ENCODE measurements at places on chromosomes 7 and 10.

DNA sequence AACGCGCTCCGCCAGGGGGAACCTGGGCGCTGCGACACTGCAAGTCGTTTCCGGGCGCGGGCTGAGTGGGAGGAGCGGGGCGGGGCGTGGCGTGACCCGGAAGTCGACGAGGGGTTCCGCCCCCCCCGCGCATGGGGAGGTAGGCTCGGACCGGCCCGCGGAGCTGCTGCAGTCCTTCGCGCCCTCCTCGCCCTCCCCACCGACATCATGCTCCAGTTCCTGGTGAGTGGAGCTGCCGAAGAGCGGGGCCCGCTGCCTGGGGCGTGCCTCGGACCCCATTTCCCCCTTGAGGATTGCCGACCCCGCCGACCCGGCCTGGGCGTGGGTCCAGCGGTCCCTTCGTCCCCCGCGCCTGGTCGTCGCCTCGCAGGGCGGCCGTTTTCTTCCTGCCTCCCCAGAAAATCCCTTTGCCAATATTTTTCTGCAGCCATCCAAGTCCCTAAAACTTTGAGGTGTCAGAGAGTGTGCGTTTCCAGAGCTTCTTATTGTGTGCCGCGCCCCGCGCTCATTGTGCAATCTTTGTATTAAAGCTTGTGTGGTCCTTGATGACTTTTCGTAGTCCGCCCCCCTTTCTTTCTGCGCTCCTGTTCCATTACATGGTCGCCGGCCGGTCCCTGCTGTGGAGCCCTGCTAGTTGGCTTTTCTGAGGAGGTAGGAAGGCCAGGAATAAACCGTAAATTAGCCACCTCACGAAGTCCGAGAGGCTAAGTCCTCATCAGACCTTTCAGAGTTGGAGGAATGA is at the start of gene STMP1:
Gene STMP1 (plus strand): TSS at position 142 of the 742 bp plus-strand sequence.
- peak; percentile 96 for DNase-seq

DNA sequence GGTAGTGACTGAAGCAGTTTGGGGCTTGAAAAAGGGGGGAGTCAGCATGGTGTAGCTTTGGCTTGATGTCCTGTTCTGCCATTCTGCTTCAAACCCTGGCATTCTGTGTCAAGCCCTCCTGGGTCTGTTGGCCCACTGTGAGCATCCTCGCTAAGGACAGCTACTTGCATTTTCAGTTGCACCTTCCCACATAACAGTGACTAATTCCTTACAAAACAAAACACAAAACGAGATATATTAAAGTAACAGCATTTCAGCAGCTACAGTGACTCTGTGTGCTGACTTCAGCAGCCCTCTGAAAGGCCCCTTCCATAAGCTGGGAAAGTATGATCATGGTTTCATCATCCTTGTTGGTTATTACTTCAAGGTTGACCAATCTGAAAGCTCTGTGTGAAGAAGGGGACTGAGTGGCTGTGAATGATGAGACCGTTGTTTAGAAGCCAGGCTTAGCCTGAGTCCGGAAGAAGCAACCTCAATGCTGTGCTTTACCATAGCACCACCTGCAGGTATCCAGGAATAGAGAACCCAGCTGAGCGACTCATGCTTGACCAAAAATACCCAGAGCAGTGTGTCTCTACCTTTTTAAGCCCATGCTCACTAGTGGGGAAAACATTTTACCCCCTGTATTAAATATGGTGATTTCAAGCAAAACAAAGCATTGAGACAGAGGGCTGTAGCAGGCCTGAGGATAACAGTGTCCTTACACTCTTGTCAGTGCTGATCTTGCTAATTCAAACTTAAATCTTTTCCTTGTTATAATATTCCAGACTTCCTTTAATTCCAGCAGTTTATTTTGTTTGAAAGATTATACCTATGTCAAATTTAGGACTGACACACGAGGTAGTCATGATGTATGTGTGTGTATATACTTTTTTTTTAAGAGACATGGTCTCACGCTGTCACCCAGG is 42.6 kb upstream of the CC2D2B start:
- no peak for DNase-seq

GRCh38 chr7:158508802-158509385 is 78.7 kb downstream of the PTPRN2 start:
- DNase-seq = no peak

DNA sequence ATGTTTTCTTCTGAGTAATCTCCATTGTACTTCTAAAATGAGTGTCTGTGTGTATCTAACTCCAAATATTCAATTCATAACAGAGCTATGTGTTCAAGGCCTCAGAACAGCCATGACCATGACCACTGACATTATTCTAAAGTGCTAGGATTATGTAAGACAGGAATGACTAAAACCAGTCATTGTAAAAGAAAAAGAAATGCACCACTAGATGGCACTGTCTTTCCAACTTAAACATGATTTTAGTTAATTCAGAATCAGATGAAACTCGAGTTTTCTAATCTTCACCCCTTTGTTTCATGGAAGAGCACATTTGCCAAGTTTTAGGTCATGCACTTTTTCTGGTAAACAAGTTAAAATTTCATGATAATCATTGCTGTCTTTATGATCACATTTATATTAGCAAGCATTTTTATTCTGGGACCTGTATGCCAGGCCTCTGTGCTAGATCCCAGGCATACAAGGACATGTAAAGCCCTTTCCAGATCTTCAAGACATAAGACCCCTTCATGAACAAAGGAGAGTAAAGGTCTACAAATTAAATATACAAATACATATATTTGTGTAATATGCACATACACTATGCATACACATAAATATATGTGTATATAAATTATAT is 26.1 kb upstream of the RSU1 start:
- DNase-seq = peak; percentile 19

GRCh38 chr7:112946350-112946749 is 140.3 kb downstream of the GPR85 start:
- DNase-seq = no peak

GRCh38 chr10:75592151-75592787 is 160.8 kb downstream of the LRMDA start:
- DNase-seq = no peak

GRCh38 chr10:114649217-114649903 is 8.7 kb downstream of the ABLIM1 start:
- DNase-seq = no peak

GRCh38 chr7:18235819-18236218 is 208.2 kb upstream of the PRPS1L1 start:
- no peak for DNase-seq

DNA sequence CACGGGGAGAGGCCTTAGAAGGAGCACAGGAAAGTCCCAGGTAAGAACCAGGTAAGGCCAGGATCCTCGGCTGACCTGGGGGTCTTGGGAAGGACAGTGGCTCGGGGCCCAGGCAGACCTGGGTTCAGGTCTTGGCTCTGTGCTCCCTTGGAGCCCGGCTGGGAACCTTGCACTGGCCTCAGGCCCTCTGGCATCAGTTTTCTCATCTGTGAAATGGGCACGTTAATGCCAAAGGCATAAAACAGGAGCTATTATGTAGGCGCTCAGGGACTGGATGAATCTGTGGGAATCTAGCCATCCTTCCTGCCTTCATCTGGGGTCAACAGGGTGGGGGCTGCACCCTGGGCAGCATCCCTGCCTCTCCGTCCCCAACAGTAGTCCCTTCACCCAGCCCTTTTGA is 8.3 kb upstream of the SLC29A4 start:
- DNase-seq = no peak

- no peak for DNase-seq
Measured at GRCh38 chr10:53977267-53977666, 823.8 kb downstream of the PCDH15 start.

DNA sequence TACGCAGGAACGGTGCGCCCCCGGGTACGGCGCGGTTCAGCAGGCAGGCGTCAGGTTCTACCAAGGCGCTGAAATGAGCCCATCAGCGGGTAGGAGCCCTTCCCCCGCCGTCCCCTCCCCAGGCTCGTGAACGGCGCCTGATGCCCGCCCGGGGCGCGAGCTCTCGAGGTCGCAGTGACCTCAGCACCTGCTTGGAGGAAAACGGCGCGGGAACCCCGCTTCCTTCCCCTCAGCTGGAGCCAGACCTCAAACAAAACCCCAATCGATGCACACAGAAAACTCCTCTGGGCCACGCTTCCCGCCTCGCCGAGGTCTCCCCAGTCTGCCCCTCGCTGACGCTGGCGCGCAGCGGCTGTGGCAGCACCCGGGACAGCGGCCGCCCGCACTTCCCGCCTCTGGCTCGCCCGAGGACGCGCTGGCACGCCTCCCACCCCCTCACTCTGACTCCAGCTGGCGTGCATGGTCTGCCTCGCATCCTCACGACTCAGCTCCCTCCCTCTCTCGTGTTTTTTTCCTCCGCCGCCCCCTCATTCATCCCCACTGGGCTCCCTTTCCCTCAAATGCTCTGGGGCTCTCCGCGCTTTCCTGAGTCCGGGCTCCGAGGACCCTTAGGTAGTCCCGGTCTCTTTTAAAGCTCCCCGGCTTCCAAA is 514 bp upstream of the GAD2 start:
- DNase-seq = no peak

GRCh38 chr7:140646931-140647647 is 6.5 kb upstream of the DENND2A start:
- peak; percentile 64 for DNase-seq

GRCh38 chr10:34319197-34319846 is 495.8 kb downstream of the PARD3 start:
- peak; percentile 84 for DNase-seq

- no peak for DNase-seq
Measured at GRCh38 chr10:3886641-3887251, 101.7 kb upstream of the KLF6 start.

GRCh38 chr7:152050547-152050971 is 25.1 kb downstream of the GALNT11 start:
- no peak for DNase-seq

DNA sequence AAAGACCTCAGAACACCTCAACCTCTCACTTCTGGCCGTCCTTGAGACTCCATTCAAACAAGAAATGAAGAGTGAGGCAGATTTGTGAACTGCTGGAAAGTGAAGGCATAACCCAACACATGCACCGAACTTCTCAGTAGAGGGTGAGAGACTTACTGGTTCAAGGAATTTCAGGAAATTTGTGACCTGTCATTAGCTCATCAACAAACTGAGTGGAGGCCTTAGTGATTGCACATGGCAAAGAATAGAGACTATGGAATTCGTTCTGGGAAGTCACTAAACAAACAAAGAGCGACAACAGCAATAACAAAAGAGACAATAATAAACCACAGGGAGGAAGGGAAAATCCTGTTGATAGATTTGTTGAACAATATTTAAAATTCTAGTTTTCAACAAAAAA is 125.0 kb upstream of the AKR1E2 start:
- no peak for DNase-seq

- DNase-seq = no peak
Measured at GRCh38 chr10:76251841-76252671, 820.6 kb downstream of the LRMDA start.

- no peak for DNase-seq
Measured at GRCh38 chr7:69596723-69597277, 1.5 kb upstream of the AUTS2 start.

GRCh38 chr10:127399668-127400067 is 149.4 kb upstream of the NPS start:
- DNase-seq = no peak

- no peak for DNase-seq
Measured at GRCh38 chr10:111972109-111972508, 211.5 kb downstream of the GPAM start.

All from NCI-H1105 (cell line).